SJSA1 (cell line): ENCODE measurements at places on chromosomes 16 and 17. TPM values are rescaled to one million over a fixed set of nuclear protein-coding genes. Genes with fewer than 3 reads are reported as not detected.

TBC1D3 gene
- total RNA-seq = not detected in 2 replicates

MEIOC gene
- 0.13 TPM in 1 of 2 replicates, not detected in the other for total RNA-seq

HIGD1B gene
- total RNA-seq = not detected in 2 replicates

NPIPA8 gene
- 35.6 TPM in 1 of 2 replicates, not detected in the other for total RNA-seq

SOST gene
- total RNA-seq = 0.37 TPM in 1 of 2 replicates, not detected in the other

MMP2 gene
- 231 and 305 TPM in 2 replicates for total RNA-seq

DNA sequence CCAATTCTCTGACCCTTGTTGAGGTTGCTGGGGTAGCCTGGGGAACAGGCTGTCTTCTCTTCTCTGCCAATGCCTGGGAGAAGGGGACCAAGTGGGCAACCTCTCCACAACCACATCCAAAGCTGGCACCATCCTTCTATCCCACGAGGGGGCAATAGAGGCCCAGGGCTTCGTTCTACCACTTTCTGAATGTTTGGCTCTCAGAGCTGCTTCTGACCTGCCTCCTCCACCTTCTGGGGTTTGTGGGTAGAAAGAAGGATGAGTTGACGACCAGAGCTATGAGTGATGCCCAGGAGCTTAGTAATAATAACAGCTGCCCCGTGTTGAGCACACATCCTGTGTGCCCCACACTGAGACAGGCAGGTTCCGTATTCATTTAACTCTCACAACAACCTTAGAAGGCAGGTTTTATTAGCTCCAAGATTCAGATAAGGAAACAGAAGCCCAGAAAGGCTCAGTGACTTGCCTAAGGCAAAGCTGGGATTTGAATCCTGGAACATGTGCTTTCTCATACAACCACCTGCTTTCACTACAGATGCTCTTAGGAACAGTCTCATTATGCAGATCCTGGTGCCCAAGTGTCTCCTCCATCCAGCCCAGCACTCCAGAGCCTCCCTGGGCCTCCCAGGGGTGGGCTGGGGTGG is 11.1 kb downstream of the TSPOAP1 start:
- peak; percentile 52 for DNase-seq

DNA sequence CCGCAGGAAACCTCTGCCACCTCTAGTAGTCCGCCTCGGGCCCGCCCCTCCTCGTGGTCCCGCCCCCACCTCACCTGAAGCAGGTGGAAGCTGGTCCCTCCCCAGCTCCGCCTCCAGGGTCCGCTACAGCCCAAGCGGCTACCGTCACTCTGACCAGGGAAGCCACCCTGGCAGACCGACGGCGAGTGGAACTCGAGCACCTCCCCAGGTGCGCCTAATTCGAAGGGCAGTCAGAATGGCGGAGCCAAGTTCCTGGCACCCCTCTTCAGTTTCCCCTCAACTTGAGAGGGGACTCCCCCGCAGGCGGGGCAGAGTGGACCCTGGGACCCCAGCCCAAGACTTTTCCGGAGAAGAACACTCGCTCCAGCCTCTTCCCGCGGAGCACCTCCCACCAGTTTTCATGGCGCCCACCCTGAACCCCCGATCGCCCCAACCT is 507 bp downstream of the FHOD1 start:
- no peak for DNase-seq

GRCh38 chr16:2199621-2200139 is 3.3 kb upstream of the CASKIN1 start:
- DNase-seq = no peak

- DNase-seq = no peak
Measured at GRCh38 chr17:66704858-66705520, 129.9 kb upstream of the CACNG5 start.

GRCh38 chr17:75910699-75911098 is 6.0 kb upstream of the MRPL38 start:
- DNase-seq = no peak

DNA sequence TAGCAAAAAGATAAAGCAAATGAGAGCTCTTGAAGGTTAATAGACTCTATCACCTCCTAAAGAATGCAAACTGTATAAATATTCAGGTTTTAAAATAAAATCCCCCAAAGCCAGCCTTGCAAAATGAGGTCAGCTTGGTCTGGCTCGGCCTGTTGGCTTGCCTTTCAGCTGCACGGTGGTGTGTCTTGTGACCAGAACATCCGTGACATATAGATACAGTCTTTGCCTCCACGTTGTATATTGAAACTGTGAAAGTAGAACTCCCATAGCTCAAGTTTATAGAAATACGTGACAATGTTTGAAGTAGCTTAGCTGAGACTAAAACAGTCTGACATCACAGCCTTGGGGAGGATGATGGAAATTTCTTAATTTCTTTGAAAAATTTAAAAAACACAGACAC is 236.6 kb upstream of the MYOCD start:
- DNase-seq = no peak

- DNase-seq = no peak
Measured at GRCh38 chr16:73996624-73997339, 299.8 kb upstream of the PSMD7 start.

DNA sequence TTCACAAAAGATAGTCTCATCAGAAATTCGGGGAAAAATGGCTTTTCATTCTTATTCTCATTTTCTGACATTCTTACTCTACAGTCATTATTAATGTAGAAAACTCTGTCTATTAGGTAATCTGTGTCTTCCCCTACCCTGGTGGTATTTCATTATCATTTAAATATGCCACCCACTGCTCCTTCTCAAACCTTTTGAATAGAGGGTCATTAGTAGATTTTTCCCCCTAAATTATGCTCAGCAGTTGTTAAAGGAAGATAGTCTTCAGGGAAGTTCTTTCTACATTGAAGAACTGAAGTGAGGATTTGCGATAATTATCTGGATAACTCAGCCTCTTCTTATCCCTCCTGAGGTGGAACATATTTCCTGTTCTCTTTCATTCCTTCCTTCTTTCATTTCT is 989.5 kb upstream of the RBFOX1 start:
- DNase-seq = no peak

- no peak for DNase-seq
Measured at GRCh38 chr16:2897110-2897509, 14.1 kb downstream of the FLYWCH2 start.

DNA sequence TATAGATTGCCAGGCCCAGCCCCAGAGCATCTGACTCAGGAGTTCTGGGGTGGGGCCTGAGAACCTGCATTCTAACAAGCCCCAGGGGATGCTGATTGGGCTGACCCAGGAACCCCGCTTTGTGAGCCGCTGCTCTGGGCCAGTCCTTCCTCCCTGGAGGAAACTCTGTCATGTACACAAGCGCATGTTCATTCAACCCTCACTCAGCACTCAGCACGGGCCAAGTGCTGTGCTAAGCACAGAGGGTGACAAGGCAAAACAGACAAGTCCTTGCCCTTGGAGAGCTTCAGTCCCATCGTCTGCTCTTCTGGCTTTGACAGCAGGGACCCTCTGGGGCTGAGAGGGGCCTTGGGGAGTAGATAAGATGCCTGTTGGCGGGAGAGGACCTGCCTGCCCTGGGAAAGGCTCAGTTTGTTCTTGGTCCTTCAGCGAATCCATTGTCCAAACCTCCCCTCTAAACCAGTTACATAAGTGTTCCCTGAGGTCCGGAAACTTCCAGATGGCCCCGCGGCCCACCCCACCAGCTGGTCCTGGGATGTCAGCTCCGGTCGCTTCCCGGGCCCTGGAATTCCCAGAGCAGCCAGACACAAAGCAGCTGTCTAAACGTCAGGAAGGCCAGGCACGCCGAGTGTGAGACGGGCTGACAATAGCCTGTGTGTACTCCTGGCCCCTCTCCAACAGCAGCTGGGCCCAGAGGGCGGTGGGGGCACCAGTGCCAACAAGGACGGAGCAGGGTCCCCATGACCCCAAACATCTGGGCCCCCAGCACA is 88.8 kb downstream of the ZDHHC7 start:
- no peak for DNase-seq

GRCh38 chr17:41263212-41263611 is 2.0 kb upstream of the KRTAP9-6 start:
- no peak for DNase-seq

GRCh38 chr17:8041249-8041928 is 2.5 kb downstream of the ALOX15B start:
- no peak for DNase-seq
